ENCODE measurements at places on chromosomes 2 and 18.

DNA sequence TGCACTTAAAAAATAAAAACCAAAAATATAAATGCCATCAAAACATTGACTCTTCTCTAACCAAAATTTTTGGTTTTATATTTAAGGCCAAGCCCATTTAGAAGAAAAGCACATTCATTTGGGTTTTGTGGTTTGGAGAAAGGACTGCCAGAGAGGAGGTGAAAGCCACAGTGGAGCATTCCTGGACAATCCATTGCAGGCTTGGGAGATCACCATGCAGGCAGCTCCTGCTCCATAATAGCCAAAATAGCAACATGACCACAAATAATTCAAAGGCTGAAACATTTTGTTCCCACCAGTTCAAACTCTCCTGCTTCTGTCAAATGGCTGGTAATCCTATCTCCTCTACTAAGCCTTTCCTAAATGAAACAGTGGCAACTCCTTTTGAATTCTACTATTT, 73.5 kb downstream of the GALNT3 start:
- no peaks in the 10 kb centered on the region for H3K4me1 ChIP-seq
- no peaks in the 10 kb centered on the region for H3K27me3 ChIP-seq
- no peak overlapping the region for H3K4me3 ChIP-seq

- H3K36me3 ChIP-seq, result peaks cover 48% of the 10 kb centered on the region
- DNase-seq, result no peak
- H3K4me3 ChIP-seq, result no peak overlapping the region
- peaks cover 77% of the 10 kb centered on the region for H3K4me1 ChIP-seq
- no peaks in the 10 kb centered on the region for H3K27me3 ChIP-seq
These were observed 19.0 kb downstream of the MBP start for GRCh38 chr18:77113361-77114151.

DNA sequence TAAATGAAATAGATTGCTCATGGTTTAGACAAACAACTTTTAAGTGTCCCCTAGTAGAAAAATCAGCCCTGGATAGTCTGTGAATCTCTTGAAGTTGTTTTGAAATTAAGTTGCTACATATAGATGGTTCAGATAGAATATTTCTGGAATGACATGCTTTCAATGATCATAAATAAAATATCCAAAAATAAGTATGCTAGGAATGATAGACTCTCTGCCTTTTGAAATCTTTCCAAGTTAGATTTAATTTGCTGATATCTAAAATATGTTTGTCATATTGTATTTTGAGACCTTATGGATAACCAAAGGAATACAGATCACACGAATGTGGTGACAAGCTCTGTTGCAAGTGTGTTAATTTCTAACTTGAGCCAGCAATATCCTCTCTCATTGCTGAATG, 488.7 kb downstream of the THSD7B start:
- no peak overlapping the region for H3K27ac ChIP-seq
- DNase-seq, result no peak
- no peak overlapping the region for H3K4me3 ChIP-seq

DNA sequence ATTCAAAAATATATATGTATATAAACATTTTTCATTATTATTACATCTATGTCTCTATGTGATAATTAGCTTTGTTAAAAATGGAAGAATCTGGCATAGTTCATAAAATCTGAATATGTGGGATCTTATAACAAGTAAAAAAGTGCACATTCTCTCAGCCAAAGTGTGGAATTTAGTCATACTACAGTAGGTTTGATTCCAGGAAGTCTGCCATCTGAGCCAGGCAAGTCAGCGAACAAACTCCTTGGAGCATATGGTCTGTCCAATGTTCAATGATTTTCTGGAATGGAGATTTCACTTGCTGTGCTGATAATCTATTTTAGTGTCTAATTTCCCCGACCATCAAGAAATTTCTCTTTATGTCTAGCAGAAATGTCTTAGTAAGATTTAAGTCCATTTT, 1033.2 kb upstream of the NXPH2 start:
- no peaks in the 10 kb centered on the region for H3K36me3 ChIP-seq
- no peak overlapping the region for H3K27ac ChIP-seq
- DNase-seq, result no peak
- H3K4me3 ChIP-seq, result no peak overlapping the region

GRCh38 chr2:46557788-46558187, 78.4 kb downstream of the TMEM247 start:
- no peak overlapping the region for H3K4me3 ChIP-seq
- H3K27me3 ChIP-seq, result no peaks in the 10 kb centered on the region
- no peak overlapping the region for H3K27ac ChIP-seq
- H3K4me1 ChIP-seq, result peaks cover 23% of the 10 kb centered on the region
- H3K36me3 ChIP-seq, result no peaks in the 10 kb centered on the region
- no peak for DNase-seq

- no peaks in the 10 kb centered on the region for H3K36me3 ChIP-seq
- H3K4me3 ChIP-seq, result no peak overlapping the region
- H3K27me3 ChIP-seq, result no peaks in the 10 kb centered on the region
- H3K27ac ChIP-seq, result no peak overlapping the region
- no peaks in the 10 kb centered on the region for H3K4me1 ChIP-seq
These were observed 430.1 kb downstream of the FBXO15 start for GRCh38 chr18:73717570-73717969.

DNA sequence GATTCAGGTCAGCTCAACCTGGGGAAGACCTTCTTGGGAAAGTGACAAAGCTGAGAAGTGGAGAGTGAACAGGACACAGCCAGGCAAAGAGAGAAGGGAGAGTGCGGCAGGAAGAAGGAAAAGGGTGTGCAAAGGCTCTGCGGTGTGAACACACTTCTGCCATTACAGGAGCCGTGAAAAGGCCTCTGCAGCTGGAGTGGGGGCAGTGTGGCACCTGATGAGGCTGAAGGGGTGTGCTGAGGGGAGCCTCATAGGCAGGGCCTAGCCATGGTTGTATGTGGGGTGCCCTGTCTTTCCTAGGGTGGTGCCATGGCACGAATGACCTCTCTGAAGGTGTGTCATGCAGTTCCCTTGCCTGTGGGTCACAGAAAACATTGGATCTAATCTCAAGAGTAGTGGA, 347.6 kb downstream of the CYRIA start:
- no peak overlapping the region for H3K4me3 ChIP-seq
- DNase-seq, result no peak
- H3K27ac ChIP-seq, result no peak overlapping the region
- H3K4me1 ChIP-seq, result no peaks in the 10 kb centered on the region
- no peaks in the 10 kb centered on the region for H3K36me3 ChIP-seq

GRCh38 chr2:150977296-150977695, 284.4 kb downstream of the RBM43 start:
- H3K4me1 ChIP-seq, result no peaks in the 10 kb centered on the region
- no peak overlapping the region for H3K27ac ChIP-seq
- DNase-seq, result no peak
- no peak overlapping the region for H3K4me3 ChIP-seq
- H3K27me3 ChIP-seq, result no peaks in the 10 kb centered on the region

DNA sequence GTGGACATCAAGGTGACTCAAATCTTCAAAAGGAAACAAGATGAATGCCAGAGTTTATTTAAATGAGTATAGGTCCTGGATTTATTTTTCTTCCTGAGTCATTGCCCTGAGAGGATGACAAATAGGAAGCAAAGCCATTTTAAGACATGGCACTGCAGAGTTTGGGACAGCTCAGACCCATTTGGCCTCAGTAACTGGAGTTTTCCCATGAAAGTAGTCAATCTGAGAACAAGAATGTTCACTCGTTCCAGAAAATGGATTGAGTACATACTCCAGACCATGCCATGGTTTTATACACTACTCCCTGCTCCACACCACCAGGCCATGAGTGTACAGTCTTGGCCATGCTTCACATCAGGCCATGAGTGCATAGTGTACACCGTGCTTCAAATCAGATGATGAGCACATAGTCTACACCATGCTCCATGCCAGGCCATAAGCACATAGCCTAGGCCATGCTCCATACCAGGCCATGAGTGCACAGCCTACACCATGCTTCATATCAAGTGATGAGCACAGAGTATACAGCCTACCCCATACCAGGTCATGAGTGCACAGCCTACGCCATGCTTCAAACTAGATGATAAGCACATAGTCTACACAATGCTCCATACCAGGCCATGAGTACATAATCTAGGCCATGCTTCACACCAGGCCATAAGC, 202.4 kb downstream of the FBXO15 start:
- no peak overlapping the region for H3K4me3 ChIP-seq
- H3K27me3 ChIP-seq, result no peaks in the 10 kb centered on the region
- H3K36me3 ChIP-seq, result no peaks in the 10 kb centered on the region
- no peak overlapping the region for H3K27ac ChIP-seq
- H3K4me1 ChIP-seq, result no peaks in the 10 kb centered on the region

Data from CD4-positive, alpha-beta T cell (primary cell).